Right cardiac atrium (tissue), 5 donors: ENCODE measurements at places on chromosomes 6 and 20.

DNA sequence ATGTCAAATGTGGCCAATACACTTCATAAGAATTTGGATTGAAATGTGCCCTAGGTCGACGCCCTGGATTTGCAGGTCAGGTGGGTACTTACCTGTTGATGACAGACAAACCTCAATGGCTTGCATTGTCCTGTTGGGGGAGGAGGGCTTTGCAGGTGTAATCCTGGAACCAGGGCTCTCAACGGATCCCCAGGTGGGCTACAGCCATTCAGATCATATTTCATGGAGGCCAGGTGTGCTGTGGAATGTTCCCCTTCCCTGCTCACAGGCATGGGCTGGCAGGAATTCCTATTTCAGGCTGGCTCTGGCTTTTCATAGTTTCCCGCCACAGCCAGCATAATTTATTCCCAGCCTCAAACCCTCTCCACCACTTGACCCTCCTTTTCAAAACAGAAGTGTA, 254.7 kb downstream of the SMOC2 start:
- no peak for DNase-seq

DNA sequence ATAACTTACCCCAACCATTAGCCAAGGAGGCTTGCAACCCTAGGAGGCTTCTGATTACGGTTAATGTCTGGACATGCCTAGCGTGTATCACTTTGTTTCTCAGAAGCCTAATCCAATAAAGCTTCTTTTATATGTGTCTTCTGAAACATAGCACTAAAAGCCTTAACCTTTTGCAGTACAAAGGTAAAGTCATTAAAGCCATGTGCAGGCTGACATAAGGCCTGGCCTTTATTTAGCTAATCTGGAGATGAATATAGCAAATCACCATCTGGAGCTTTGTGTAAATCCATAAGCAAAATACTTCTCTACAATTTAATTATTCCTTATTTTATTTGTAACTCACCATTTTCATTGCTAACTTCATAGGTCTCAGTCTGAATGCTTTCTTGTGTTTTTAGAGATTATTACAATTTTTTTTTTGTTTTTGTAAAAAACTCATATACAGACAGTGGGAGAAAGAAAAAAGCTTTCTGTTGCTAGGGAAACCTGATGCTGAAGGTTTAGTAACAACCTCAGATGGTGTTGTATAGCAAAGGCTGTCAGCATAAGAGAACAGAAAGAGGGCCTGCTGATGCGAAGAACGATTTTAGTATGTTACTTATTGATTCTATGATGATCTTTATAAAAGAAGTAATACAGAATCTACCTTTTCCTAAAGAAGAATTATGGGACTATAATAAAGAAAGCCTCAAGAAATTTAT, at the start of gene EYS:
TSS of gene EYS (minus strand) at position 101 of the 701 bp plus-strand sequence. CDS start 211,816 bp downstream, outside the sequence.
- DNase-seq = no peak

DNA sequence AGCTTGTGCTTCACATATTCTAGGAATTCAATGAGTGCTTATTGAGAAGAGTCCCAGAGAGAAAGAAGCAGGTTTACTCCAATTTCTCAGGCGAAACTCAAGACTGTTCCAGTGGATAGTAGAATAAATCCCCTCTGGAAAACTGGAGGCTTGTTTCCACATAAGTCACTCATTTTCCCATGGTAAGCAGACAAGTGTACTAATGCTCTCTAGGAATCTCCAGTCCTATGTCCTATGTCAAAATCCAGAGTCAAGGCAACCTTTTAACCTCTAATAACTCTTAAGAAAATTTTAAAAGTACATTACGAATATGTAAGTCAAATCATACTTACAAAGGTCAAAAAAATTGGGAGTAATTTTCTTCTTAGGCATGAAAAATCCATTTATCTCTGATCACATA, 35.2 kb downstream of the SMLR1 start:
- no peak for DNase-seq

GRCh38 chr6:136994782-136995181, 50.0 kb downstream of the IL20RA start:
- no peak for DNase-seq
